ENCODE measurements at places on chromosomes 1 and 21. TPM values are rescaled to one million over a fixed set of nuclear protein-coding genes. Genes with fewer than 3 reads are reported as not detected.

Gene GPR52
- not detected for total RNA-seq

Gene KANK4
- total RNA-seq = 0.28 TPM

Gene TMEM9
- total RNA-seq = 83.5 TPM

Gene RGS16
- total RNA-seq = 0.16 TPM

Gene PKLR
- 0.02 TPM for total RNA-seq

Gene FMO3
- not detected for total RNA-seq

Gene OR2L2
- not detected for total RNA-seq

Gene LYST
- total RNA-seq = 4.0 TPM

Gene PLA2G5
- not detected for total RNA-seq

Gene GLRX2
- total RNA-seq = 37.1 TPM

Gene SLC2A5
- 0.77 TPM for total RNA-seq

Gene DOCK7
- total RNA-seq = 15.0 TPM

Gene MOV10
- 19.9 TPM for total RNA-seq

Gene TAF13
- total RNA-seq = 35.8 TPM

Gene PGD
- 1,074 TPM for total RNA-seq

Gene RNU1-1
- total RNA-seq = not detected

Gene SYNJ1
- total RNA-seq = 2.3 TPM

Gene KRTAP6-1
- total RNA-seq = not detected

Gene CNR2
- total RNA-seq = 0.01 TPM

Gene SUMO3
- total RNA-seq = 65.7 TPM

Gene C1orf105
- total RNA-seq = not detected

Gene GNAT2
- total RNA-seq = not detected

Gene GBP5
- total RNA-seq = not detected

Gene NGF
- 0.38 TPM for total RNA-seq

Gene HTR6
- total RNA-seq = 0.13 TPM

Gene ACTA1
- not detected for total RNA-seq

Gene HSD3B2
- total RNA-seq = not detected

Gene CFHR5
- total RNA-seq = not detected

Gene VCAM1
- 0.05 TPM for total RNA-seq

Gene AVPR1B
- total RNA-seq = not detected

Gene AJAP1
- not detected for total RNA-seq

Gene DYRK3
- 13.2 TPM for total RNA-seq

Gene OSCP1
- 7.4 TPM for total RNA-seq

Gene REN
- not detected for total RNA-seq

Gene TPRG1L
- 28.4 TPM for total RNA-seq

Gene NHLH2
- total RNA-seq = 0.02 TPM

Gene FAM89A
- 14.1 TPM for total RNA-seq

Gene SERINC2
- 29.7 TPM for total RNA-seq

Gene C4BPB
- total RNA-seq = 1.5 TPM

Gene SLAMF9
- 0.41 TPM for total RNA-seq

Gene RSPH1
- total RNA-seq = 0.66 TPM

Gene OR2L3
- not detected for total RNA-seq

Gene CAPN9
- not detected for total RNA-seq
